ENCODE measurements at places on chromosomes 11 and 22.

DNA sequence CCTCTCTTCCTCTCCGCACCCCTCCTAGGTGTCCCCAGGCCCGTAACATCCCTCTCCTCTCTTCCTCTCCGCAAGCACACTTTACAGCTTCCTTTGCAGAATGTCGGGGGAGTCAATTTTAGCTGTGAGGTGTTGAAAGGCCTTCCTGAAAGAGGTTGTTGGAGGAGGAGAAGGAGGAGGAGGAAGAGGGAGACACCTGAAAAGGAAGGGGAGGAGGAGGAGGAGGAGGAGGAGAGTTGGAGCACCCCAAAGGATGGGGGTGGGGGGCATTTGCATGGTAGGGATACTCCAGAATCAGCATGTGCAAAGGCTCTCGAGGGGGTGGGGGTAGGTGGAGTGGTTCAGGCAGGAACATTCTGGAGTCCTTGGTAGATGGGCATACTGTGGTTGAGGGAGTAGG, 1045.1 kb downstream of the TBC1D22A start:
- no peak for DNase-seq

DNA sequence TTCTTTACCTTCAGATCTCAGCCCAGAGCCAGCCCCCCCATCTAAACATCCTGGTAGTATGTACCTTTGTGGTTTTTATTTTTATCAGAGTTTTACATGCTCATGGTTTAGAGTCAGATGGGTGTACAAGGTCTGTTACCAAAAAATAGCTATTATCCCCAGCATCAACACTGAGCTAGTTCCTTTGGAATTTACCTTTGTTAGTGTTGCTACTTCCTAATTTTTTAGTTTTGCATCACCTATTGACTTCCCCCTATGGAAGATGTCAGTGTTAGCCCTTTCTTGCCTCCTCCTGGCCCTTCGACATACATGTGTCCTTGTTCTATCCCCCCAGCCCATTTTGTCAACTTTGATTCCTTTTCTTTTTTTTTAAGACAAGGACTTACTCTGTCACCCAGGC, 7.4 kb downstream of the UPB1 start:
- no peak for DNase-seq

- DNase-seq: no peak
Measured at GRCh38 chr22:42076764-42077485, 2.6 kb upstream of the SMDT1 start.

DNA sequence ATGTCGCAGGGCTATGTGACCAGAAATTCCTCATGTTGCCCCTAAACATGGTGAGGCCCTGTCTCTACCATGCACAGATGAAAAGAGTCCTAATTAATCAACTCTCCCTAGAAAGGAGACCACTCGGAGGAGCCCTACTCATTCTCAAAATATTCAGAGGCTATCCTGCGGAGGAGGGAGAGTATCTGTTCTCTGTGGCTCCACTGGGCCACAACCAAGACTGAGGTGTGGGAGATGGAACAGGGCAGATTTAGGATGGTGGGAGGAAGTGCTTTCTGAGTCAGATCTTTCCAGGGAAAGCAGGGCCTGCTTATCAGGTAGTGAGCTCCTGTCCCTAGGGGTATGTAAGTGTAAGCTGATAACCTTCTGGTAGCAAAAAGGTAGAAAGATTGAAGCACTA, 37.0 kb upstream of the PRDM11 start:
- no peak for DNase-seq

GRCh38 chr11:78753297-78753696, 178.6 kb upstream of the NARS2 start:
- DNase-seq: no peak

DNA sequence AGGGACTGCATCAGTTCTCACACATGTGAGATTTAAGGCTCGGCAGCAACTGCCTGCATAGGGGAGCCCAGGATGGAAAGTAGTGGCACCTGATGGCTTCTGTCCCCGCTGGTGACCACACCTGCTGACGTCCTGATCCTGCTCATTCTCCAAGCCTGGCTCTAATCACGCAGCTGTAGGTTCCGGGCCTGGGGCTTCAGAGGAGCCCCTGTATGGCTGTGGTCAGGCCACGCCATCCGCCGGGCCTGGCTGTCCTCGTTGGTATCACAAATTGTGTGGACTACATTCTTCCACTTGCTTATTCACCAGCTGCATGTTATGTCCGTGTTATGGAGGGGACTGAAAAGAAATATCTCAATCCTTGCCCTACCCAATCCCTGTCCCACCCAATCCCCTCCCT, 580.0 kb downstream of the TBC1D22A start:
- DNase-seq: no peak

- DNase-seq: no peak
Measured at GRCh38 chr11:71446942-71447688, 1.1 kb downstream of the DHCR7 start.

DNA sequence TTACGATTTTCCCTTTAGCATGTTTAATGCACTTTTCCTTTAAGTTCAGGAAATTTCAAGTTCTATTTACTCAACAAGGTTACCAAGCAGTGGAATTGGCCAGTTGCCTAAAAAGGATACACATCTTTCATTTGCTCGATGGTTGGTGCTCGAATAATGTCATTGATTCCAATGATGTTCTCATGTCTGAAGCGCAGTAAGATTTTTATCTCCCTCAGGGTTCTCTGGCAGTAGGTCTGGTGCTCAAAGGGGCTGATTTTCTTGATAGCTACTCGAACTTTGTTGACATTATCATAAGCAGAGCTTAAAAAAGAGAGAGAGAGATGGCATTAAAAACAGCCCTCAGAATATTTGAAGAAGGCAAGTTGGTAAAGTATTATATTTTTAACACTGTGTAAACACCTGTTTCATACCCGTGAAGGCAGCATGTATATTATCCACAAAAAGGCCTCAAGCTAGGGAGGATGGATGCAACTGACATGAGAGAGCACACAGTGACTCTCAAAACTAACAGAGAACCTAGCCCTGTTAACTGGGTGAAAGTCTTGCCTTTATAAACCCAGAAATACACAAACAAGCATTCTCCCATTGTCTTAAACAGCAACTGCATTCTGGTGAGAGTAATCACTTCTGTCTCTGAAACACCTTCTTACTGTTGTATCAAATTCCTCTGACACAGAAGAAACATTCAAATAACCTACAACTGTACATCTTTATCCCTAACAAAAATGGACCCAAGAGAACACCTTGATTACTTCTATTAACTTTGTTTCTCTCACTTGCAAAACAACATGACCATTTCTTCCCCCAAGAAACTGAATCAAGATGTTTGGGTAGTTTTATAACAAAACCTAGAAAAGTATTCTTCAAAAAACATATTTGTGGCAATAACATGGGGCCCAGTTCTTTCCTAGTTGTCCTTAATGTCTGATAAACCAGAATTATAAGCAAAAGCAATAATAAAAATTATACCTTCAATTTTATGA, 59.6 kb downstream of the MAPK1 start:
- no peak for DNase-seq

- peak; percentile 93 for DNase-seq
Measured at GRCh38 chr22:50705219-50705691, 32.6 kb downstream of the SHANK3 start.

Data from SK-N-DZ (cell line).